ENCODE measurements at places on chromosomes 12 and 14. TPM values are rescaled to one million over a fixed set of nuclear protein-coding genes. Genes with fewer than 3 reads are reported as not detected.

TOGARAM1 gene
- polyA plus RNA-seq = 18.4 TPM

ZFYVE21 gene
- 120 TPM for polyA plus RNA-seq

ZC2HC1C gene
- 9.8 TPM for polyA plus RNA-seq

EGLN3 gene
- 33.1 TPM for polyA plus RNA-seq

DNA sequence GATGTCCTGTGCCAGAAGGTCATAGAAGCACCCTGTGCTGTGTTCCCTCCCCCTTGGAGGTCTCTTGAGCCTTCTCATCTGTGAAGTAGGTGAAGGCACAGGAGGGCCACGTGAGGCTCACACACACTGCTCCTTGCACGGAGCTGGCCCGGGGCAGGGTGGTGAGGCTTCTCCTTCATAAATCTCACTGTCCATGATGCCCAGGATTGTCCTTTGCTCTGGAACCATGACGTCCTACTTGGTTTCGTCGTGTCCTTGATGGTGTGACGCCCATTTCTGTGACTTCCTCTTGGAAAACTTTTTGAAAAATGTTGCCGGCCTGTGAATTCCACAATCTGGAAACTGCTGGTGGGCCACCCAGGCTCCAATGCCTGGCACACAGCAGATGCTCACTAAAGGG, 34.4 kb downstream of the SH2B3 start:
- DNase-seq = no peak

DNA sequence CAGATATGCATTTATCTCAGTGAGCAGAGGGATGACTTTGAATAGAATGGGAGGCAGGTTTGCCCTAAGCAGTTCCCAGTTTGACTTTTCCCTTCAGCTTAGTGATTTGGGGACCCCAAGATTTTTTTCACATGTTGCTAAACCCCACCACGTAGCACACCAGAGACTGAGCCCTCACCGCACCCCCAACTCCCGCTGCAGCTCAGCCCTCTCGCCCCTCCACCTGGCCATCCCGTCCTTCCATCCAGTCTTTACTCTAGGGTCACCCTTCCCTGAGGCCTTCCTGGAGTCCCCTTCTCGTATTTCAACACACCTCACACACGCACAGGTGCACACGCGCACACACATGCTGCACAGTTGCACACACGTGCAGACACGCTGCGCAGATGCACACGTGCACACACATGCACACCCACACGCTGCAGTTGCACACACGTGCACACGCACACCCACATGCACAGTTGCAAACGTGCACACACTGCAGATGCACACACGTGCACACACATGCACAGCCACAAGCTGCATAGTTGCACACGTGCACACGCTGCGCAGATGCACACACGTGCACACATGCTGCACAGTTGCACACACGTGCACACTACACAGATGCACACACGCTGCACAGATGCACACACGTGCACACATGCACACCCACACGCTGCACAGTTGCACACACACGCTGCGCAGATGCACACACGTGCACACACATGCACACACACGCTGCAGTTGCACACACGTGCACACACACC, 30.0 kb downstream of the HSP90AA1 start:
- no peak for DNase-seq

DNA sequence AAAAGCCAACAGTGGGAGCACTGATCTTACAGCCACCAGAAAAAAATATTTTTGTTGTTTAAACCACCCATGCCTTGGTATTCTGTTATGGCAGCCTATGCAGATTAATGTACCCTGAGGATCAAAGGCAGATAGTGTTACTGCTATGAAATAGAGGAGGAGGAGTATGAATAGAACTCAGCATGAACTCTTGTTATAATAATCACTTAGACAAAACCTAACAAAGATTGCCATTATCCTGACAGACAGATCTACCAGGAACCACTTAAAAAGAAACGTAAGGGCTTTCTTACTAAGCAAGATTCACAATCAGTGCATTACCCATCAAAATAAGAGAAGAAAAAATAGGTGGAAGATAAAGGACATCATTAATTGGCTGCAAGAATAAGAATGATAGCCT, 558.3 kb downstream of the GALC start:
- no peak for DNase-seq

DNA sequence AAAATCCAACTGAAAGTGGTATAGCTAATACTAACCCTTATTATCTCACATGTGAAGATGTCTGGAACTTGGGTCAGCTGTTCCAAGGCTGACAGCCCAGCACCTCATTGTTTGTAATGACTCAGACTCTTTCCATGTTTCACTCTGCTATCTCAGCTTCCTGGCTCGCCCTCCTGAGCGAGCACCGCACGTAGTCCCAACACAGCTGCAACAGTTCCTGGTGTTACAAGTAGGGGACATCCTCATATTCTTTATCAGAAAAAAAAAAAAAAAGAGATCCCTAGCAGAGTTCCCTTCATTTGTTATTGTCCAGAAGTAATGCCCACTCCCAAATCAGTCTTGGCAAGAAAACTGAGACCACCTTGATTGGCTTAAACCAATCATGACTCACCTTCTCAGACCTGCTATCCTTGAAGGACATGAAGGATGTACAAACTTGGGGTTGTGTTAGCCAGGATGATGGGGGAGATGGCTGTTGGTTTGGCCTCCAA, 92.5 kb downstream of the ADCK1 start:
- no peak for DNase-seq

DNA sequence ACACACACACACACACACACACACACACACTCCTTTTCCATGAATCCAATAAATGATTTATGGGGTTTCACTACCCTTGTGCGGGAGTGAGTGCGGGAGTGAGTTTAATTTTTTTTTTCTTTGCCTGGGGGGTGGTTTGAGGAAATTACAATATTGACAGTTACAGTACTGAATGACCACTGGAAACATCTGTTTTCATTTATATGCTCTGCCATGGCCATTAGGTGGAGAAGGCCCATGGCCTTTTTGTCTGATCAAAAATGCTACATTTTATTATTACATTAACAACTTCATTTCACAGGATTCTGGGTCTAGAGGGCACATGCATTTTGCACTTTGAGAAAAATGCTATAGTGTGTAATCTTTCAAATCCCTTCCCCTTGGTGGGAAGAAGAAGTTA, 5.9 kb downstream of the TBX3 start:
- no peak for DNase-seq

- peak; percentile 67 for DNase-seq
These were observed 407 bp downstream of the HEATR5A start for GRCh38 chr14:31419967-31420318.

- DNase-seq = peak; percentile 73
These were observed at the start of gene ART4 for GRCh38 chr12:14843425-14843887. TSS of gene ART4 (minus strand) at chr12:14843526. CDS start at chr12:14843113, 413 bp downstream.

- no peak for DNase-seq
These were observed 6.2 kb upstream of the SLC15A4 start for GRCh38 chr12:128829861-128830504.

- DNase-seq = peak; percentile 50
These were observed 666 bp downstream of the FMNL3 start for GRCh38 chr12:49706351-49707127.

- peak; percentile 32 for DNase-seq
These were observed 20.5 kb downstream of the ZDHHC22 start for GRCh38 chr14:77120771-77121743.

- DNase-seq = peak; percentile 38
These were observed 41.7 kb upstream of the FRS2 start for GRCh38 chr12:69428351-69429073.

GRCh38 chr12:66596199-66596598, 82.7 kb downstream of the GRIP1 start:
- peak; percentile 23 for DNase-seq

DNA sequence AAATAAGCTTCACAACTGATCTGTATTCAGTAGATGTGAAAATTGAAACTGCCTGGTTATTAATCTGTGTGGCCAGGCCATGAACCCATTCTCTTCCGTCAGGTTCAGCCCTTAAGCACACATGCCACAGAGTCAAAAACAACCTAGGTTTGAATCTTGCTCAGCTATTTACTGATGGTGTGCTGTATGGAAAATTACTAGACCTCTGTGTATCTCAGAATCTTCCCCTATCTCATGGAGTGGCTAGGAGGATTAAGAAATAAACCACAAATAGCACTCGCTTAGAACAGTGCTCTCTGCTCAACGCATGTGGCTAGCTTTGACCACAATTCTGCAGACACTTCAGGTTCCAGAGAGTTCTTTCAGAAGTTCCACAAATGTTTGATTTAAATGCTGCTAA, 240.7 kb upstream of the PLEKHG7 start:
- DNase-seq = no peak

GRCh38 chr12:91958816-91959215, 186.8 kb downstream of the BTG1 start:
- DNase-seq = no peak

DNA sequence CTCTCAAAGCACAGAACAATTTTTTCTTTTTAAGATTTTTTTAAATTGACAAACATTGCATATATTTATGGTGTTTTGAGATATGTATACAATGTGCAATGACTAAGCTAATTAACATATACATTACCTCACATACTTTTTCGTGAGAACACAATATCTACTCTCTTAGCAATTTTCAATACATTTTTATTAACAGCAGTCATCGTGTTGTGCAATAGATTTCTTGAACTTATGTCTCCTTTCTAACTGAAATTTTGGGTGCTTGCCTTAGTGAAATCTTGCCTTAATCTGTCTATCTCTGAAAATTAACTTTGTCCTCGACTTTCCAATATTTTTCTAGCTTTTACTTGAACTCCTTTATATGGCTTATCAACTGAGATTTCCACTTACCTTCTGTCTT, 6.8 kb downstream of the OR10A7 start:
- DNase-seq = no peak

- peak; percentile 61 for DNase-seq
These were observed 779.0 kb upstream of the FLRT2 start for GRCh38 chr14:84750763-84751554.

- DNase-seq = no peak
These were observed 442.8 kb downstream of the ATP23 start for GRCh38 chr12:58384196-58384595.

DNA sequence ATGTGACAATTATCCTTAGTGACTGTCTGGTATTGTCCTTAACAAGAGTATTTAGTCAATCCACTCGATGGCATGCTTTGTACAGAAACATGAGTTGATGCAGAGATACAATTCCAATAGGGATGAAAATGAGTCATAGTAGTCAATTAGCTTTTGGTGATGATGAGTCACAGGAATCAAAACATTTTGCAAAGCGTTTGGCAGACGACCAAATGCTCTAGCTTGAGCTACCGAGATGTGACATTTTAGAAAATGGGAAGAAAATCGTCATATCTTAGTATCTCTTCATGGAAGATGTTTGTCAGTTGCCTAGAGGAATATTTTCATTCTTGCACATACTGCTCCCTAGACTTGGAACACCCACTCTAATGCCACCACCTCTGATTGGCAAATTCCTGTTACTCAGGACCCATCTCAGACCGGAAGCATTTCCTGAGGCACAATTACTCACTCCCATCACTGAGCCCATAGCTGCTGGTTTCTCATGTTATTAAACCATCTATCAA, 95.0 kb downstream of the LMNTD1 start:
- DNase-seq = no peak

- DNase-seq = no peak
These were observed 94.9 kb downstream of the ADGRD1 start for GRCh38 chr12:131048611-131048990.

DNA sequence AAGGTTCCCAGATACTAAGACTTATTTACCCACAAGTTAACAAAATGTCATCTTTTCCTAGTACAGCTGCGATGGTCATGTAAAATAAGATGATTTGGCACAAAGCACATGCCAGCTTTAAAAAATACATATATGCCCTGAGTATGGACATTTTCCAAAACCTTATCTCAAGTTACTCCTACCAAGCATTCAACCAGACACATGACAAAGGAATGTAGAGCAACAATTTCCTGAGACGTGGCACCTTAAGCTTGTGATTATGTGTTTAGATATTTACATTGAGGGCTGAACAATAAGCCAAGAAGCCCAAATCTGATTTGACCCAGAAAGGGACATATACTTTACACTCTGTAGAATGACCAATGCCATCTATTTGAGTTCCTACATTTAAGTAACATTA, 24.5 kb upstream of the OVCH1 start:
- DNase-seq = no peak

GRCh38 chr14:53252141-53252540, 99.0 kb upstream of the DDHD1 start:
- DNase-seq = no peak

- DNase-seq = peak; percentile 25
These were observed 50.5 kb upstream of the RAP1B start for GRCh38 chr12:68559984-68560850.

DNA sequence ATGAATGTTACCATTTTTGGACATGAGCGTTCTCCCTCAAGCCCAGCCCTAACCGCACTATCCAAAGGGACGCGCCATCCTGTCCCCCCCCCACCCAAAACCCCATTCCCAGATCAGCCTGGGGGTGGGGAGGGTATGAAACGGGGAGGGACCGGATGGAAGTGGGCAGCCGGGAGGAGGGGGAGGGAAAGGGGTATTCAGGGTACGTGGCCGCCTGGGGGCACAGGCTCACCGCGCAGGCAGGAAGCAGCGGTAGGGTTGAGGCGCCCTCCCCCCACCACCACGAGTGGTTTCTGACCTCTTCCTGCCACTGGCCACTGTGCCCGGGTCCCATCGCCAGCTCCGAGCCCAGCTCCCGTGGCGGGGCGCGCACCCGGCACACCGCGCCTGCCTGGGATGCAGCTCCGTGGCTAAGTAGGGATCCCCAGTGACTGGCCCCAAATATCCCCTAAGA, 1.4 kb downstream of the ACTN1 start:
- peak; percentile 74 for DNase-seq

DNA sequence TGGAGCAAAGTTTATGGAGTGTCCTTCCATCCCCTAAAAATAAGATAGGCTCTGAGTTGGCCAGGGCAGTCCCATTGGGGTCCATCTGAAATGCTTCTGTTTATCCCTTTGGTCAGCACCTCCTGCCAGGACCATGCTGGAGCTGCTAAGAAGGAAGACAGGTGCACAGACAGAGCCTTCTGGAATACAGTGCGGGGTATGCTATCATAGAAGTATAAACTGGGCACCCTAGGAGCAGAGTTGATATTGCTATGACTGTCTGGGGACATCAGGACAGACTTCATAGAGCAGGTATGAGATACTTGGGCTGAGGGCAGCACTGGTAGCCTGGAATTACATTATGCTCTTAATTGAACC, 170.4 kb upstream of the HIF1A start:
- no peak for DNase-seq

GRCh38 chr12:114327765-114328164, 78.2 kb downstream of the TBX5 start:
- no peak for DNase-seq

GRCh38 chr12:64009321-64010068, 165.0 kb downstream of the SRGAP1 start:
- no peak for DNase-seq

GRCh38 chr14:91299121-91300115, 54.9 kb upstream of the GPR68 start:
- DNase-seq = no peak

DNA sequence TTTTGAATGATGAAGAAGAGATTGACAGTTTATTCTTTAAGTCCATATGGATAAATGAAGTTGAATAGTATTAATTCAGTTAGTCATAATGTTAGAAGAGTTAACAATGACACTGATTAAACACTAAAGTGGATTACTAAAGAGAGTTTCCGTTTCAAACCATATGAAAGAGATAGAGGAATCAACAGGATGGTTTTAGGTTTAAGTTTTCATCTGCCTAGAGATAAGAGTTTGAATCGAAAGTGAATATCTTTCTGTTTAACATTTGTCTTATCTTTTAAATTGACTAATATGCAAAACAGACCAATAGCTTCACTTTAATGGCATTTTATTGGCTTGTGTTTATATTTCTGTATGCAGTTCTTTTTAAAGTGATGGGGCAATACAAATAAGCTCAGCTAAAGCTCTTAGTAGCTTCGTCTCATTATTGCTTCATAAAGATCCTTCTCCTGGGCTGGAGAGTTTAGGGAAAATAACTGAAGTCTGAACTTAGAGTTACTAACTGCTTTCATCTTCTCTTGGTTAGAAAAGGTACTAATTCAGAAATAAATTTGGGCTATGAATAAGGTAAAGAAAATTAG, 66.0 kb downstream of the MIPOL1 start:
- DNase-seq = peak; percentile 30
